ENCODE measurements at places on chromosomes 16 and 17. TPM values are rescaled to one million over a fixed set of nuclear protein-coding genes. Genes with fewer than 3 reads are reported as not detected.
A peak's percentile ranks its signal among the peaks of the same experiment; 100 is the strongest.

GRCh38 chr17:65393514-65393913, 167.9 kb downstream of the AXIN2 start:
- DNase-seq, result no peak
- H3K27ac ChIP-seq, result no peak overlapping the region
- peaks cover 5% of the 10 kb centered on the region for H3K4me1 ChIP-seq
- no peaks in the 10 kb centered on the region for H3K36me3 ChIP-seq
- no peak overlapping the region for H3K4me3 ChIP-seq

DNA sequence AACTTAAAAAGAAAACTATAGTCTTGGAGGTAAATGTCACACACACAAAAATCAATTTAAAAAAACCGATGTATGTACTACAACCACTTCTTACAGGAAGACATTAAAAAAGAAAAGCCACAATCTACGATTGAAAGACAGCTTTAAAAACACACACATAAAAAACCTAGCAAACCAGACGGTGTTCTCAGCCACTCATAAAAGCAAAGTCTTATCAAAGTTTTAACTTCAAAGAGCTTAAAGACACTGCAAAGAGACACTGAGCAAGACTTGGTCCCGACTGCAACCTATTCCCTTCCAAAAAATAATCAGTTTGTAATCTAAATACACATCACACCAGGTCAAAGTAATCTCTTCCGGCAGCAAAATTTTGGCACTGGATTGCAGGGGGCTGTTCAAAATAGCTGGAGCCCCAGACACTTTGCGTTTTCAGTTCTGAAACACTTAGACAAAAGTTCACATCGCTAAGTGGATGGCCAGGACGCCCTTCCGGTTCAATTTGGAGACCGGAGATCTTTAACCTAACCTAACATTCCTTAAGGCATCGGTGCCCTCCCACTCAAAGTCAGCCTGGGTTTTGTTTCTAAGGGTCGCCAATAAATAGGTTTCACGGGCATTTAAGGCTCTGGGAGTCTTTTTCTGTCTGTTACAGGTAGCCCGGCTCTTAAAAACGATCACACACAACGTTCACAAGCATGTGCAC, 2.6 kb downstream of the ZCCHC14 start:
- peak overlapping the region; percentile 35 for H3K4me3 ChIP-seq
- no peaks in the 10 kb centered on the region for H3K27me3 ChIP-seq
- no peak overlapping the region for H3K27ac ChIP-seq

GRCh38 chr16:77859493-77860232, 71.3 kb downstream of the VAT1L start:
- no peaks in the 10 kb centered on the region for H3K27me3 ChIP-seq
- no peaks in the 10 kb centered on the region for H3K36me3 ChIP-seq
- no peak overlapping the region for H3K4me3 ChIP-seq
- H3K27ac ChIP-seq, result no peak overlapping the region

DNA sequence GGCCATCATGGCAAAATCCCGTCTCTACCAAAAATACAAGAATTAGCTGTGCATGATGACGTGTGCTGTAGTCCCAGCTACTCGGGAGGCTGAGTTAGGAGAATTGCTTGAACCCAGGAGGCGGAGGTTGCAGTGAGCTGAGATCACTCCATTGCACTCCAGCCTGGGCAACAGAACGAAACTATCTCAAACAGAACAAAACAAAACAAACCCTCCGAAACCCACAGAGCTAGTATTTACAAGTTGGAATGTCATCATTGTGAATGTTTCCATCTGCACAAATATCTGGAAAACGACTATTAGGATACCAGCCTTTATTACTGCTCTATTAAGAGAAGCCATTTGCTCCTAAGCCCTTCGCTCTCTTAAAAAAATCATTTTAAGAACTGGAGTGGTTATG, 26.0 kb downstream of the SMARCE1 start:
- peaks cover 35% of the 10 kb centered on the region for H3K4me1 ChIP-seq
- no peak overlapping the region for H3K27ac ChIP-seq
- no peak for DNase-seq
- H3K27me3 ChIP-seq, result peaks cover 2% of the 10 kb centered on the region
- H3K36me3 ChIP-seq, result no peaks in the 10 kb centered on the region

GRCh38 chr17:527247-527646, 174.6 kb upstream of the RPH3AL start:
- no peak overlapping the region for H3K27ac ChIP-seq
- H3K27me3 ChIP-seq, result no peaks in the 10 kb centered on the region
- no peaks in the 10 kb centered on the region for H3K4me1 ChIP-seq
- no peaks in the 10 kb centered on the region for H3K36me3 ChIP-seq
- no peak for DNase-seq
- H3K4me3 ChIP-seq, result no peak overlapping the region

DNA sequence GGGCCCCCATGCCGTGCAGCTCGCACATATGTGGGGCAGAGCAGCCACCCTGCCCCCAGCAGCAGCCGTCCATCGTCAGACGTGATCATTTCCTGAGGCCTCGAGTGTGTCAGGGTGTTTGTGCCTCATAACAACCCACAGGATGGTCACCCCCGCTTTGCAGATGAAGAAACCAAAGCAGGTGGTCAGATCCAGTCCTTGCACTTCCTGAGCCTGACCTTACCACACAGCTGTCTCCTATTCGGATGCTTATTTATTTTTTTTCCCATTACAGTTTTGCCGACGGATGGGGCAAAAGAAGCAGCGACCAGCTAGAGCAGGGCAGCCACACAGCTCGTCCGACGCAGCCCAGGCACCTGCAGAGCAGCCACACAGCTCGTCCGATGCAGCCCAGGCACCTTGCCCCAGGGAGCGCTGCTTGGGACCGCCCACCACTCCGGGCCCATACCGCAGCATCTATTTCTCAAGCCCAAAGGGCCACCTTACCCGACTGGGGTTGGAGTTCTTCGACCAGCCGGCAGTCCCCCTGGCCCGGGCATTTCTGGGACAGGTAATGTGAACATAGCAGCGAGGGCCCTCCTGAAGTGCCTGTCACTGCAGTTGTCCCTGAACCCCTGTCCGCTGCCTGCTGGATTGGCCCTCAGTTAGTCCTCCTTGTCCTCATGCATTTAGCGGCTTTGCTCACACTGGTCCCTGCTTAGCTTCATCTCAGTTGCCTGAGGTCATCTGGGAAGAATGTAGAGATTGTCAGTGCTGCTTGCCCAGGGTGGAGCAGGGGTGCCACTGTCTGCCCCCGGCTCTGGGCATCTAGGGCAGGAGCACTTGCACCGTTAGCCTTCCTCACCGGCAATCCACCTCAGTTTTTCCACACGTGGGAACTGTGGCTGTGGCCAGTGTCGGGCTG, 1.4 kb downstream of the MPG start:
- peak overlapping the region; percentile 65 for H3K27ac ChIP-seq
- H3K27me3 ChIP-seq, result peaks cover under 1% of the 10 kb centered on the region
- no peak for DNase-seq
- no peaks in the 10 kb centered on the region for H3K36me3 ChIP-seq

GRCh38 chr16:30992931-30993816, 8.2 kb downstream of the HSD3B7 start:
- H3K27ac ChIP-seq, result peak overlapping the region; percentile 24
- DNase-seq, result no peak
- no peaks in the 10 kb centered on the region for H3K36me3 ChIP-seq
- H3K4me3 ChIP-seq, result no peak overlapping the region

- H3K4me3 ChIP-seq, result no peak overlapping the region
- H3K36me3 ChIP-seq, result peaks cover 8% of the 10 kb centered on the region
- H3K27ac ChIP-seq, result no peak overlapping the region
- DNase-seq, result no peak
- H3K27me3 ChIP-seq, result no peaks in the 10 kb centered on the region
Measured at GRCh38 chr16:87410968-87411367, 18.8 kb downstream of the MAP1LC3B start.

DNA sequence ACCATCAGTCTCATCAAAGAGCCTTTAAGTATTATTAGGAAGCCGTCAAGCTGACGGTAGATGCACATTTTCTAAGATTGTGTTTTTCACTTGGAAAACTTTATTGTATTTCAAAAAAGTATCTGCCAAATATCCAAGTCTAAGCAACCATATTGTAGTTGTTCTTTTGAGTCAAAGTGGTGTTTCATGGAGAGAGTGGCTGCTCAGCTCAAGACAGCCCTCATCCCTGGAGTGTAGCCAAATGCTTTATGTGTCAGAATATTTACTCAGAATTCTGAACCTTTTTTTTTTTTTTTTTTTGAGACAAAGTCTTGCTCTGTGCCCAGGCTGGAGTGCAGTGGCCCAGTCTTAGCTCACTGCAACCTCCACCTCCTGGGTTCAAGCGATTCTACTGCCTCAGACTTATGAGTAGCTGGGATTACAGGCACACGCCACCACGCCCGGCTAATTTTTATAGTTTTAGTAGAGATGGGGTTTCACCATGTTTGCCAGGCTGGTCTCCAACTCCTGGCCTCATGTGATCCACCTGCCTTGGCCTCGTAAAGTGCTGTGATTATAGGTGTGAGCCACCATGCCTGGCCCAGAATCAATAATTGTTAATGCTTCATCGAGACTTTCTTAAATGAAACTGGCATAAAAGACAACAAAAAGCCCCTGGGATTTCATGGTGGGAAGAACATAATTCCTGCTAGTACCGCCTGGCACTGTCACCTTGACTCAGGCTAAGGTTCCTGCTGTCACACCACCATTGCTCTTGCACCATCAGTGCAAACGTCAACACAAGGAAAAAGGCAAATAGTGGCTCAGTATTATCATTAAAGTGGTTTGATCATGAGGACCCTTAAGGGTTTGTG, 45.5 kb downstream of the PRKCA start:
- peaks cover 30% of the 10 kb centered on the region for H3K4me1 ChIP-seq
- H3K4me3 ChIP-seq, result no peak overlapping the region
- no peaks in the 10 kb centered on the region for H3K27me3 ChIP-seq
- DNase-seq, result no peak

GRCh38 chr16:65787921-65788320, 578.6 kb upstream of the CDH5 start:
- no peak overlapping the region for H3K27ac ChIP-seq
- no peaks in the 10 kb centered on the region for H3K4me1 ChIP-seq
- no peak overlapping the region for H3K4me3 ChIP-seq
- no peak for DNase-seq

DNA sequence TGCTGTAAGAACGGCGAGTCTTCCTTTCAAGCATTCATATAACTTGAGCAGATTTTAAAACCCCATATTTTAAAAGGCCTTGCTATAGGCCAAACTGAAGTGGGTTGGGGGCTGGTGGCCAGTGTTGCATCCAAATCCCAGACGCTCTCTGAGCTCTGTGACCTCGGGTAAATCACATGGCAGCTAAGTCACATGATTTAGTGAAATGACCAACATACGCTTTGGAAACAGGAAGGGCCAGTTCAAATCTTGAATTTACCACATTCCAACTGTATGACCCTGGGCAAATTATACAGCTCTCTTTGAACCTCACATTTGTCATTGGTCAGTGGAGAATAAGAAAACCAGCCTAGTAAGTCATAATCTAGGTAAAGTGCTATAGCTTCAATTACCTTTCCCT, 519.3 kb downstream of the HAPSTR1 start:
- H3K4me1 ChIP-seq, result no peaks in the 10 kb centered on the region
- no peaks in the 10 kb centered on the region for H3K36me3 ChIP-seq
- H3K27me3 ChIP-seq, result no peaks in the 10 kb centered on the region
- H3K27ac ChIP-seq, result no peak overlapping the region
- H3K4me3 ChIP-seq, result no peak overlapping the region
- DNase-seq, result no peak

DNA sequence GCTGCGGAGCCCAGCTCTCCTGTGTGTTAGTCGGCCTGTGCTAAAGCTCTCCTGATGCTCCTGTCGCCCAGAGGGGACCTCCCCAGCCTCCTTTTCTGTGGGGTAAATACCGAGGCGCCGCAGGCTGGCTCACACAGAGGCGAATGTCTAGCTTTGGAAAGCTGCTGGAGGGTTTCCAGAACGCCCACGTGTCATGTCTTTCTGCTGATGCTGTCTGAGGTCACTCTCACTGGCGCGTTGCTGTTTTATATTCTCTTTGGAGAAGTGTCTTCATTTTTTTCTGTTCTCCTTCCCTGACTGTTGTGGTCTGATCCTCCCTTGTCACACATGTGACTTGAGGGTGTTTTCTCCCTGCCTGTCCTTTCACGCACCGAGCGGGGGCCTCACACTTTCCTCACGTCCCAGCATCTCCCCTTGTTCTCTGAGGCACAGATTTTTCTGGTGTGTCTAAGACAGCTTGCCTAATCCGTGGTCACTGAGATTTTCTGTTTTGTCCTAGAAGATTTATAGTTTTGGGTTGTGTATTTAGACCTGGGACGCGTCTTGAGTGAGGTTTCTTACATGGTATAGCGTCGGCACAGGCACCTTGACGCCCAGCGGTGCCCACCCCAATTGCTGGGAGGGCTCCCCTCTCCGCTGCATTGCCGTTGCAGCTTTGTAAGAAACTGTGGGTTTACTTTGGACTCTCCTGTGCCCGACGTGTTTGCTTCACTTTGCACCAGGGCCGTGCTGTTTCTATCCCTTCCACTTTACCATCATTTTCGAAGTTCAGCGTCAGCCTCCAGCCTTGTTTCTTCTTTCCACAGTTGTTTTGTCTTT, 92.1 kb upstream of the ZNF750 start:
- peaks cover 14% of the 10 kb centered on the region for H3K36me3 ChIP-seq
- no peaks in the 10 kb centered on the region for H3K4me1 ChIP-seq
- H3K27me3 ChIP-seq, result no peaks in the 10 kb centered on the region

GRCh38 chr17:48127371-48128051, 19.9 kb downstream of the SNX11 start:
- H3K27me3 ChIP-seq, result no peaks in the 10 kb centered on the region
- H3K4me1 ChIP-seq, result no peaks in the 10 kb centered on the region
- no peak for DNase-seq

DNA sequence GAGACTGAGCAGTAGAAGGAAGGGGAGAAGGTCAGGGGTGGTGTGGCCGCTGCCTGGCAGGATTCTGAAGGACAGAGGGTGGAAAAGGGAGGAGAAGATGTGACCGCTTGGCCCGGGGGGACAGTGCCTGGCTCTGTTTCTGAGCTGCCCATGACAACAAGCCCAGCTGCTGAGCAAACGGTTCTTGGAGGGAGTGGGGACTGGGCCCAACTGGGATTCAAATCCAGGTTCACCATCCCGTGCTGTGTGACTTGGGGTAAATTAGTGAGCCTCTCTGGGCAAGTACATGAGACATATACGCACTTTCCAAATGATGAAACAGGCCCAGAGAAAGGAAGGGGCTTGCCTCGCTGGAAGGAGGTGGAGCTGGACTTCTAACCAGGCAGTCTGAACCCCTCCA, 23.3 kb downstream of the SEC14L5 start:
- DNase-seq, result no peak
- no peaks in the 10 kb centered on the region for H3K4me1 ChIP-seq
- H3K4me3 ChIP-seq, result no peak overlapping the region
- no peaks in the 10 kb centered on the region for H3K27me3 ChIP-seq

- no peaks in the 10 kb centered on the region for H3K36me3 ChIP-seq
- H3K4me1 ChIP-seq, result no peaks in the 10 kb centered on the region
- DNase-seq, result no peak
- H3K27ac ChIP-seq, result no peak overlapping the region
Measured at GRCh38 chr17:69223809-69224208, 4.8 kb downstream of the ABCA10 start.

Gene WIPI1
- 9.8 TPM for total RNA-seq

Gene PIRT
- not detected for total RNA-seq

Gene IRF8
- 22.0 TPM for total RNA-seq

Gene MT1M
- not detected for total RNA-seq

Gene HS3ST4
- total RNA-seq, result not detected

Gene ITGAX
- 2.1 TPM for total RNA-seq

Gene CHRNE
- 0.38 TPM for total RNA-seq

Gene ATF7IP2
- total RNA-seq, result 12.4 TPM

Gene PHKG2
- 31.8 TPM for total RNA-seq

Data from CD8-positive, alpha-beta memory T cell (primary cell).